Skin of body (tissue), 3 donors: ENCODE measurements at places on chromosomes 2 and 18.

DNA sequence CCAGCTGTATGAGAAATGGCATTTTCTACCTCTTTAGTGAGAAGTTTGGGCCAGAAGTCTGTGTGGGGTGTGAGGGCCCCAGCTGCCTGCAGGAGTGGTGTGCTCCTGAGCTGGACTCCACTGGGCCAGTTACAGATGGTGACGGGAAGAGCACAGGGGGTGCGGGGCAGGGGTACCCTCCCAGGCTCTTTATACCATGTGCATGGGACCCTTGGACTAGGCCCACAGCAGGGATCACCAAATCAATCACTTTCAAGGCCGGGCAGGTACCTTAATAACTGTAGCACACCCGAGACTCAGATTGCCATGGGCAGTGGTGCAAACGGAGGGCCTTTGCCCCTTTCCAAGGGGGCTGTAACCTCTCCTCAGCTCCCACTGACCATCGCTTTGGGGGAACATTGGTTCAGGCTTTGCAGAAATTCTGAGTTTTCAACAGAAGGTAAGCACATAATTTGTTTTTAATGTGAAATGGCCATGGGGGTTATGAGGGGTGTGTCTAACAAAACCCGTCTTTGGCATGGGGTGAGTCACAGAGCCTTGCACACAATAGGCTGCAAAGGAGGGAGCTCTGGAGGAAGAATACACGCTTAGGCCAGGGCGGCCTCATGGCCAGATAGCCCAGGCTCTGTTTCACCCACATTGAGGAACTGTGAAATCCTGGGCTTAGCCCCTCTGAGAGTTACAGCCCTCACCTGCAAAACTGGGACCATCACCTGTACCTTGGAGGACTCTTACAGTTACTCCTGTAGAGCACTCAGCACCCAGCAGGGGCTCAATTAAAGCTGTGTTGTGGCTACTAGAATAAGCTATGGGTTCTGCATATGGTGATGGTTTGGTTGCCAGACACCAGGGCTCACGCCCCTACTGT is 141.0 kb upstream of the BCL2L11 start:
- no peak for DNase-seq

GRCh38 chr2:129793431-129793902 is 186.0 kb upstream of the RAB6C start:
- DNase-seq: no peak

DNA sequence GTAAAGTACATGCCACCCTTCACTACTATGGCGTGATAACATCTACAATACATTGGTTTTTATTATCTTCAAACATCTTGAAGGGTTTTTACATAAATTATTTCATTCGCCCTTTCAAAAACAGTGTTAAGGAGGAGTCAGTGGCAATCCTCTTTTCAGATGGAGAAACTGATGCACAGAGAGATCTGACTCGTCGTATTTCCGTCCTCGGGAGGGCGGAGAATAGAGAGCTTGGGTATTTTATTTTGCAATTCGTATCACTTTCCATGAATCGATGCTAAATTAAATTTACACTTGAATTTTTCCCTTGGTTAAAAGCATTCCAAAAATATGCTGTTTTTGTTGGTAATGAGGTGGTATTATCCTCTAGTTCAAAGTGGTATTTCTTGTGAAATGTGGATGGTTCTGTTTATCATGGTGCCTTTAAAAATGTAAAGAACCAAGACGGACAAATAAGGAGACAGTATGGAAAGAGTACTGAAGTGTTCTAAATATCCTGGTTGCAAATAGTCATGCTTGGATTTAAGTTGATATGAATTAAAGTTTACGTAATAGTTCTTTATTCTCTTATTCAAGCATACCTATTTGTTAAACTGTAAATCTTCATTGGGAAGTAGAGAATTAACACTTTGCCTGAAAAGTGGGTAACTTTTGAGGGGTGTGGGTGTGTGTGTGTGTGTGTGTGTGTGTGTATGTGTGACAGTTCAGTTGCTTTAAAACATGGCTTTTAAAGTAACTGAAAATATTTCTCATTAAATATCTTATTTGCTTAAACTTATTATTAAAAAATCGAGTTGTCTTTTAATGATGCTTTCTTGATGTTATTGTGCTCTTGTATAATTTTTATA is 5.6 kb downstream of the PHLPP1 start:
- no peak for DNase-seq

DNA sequence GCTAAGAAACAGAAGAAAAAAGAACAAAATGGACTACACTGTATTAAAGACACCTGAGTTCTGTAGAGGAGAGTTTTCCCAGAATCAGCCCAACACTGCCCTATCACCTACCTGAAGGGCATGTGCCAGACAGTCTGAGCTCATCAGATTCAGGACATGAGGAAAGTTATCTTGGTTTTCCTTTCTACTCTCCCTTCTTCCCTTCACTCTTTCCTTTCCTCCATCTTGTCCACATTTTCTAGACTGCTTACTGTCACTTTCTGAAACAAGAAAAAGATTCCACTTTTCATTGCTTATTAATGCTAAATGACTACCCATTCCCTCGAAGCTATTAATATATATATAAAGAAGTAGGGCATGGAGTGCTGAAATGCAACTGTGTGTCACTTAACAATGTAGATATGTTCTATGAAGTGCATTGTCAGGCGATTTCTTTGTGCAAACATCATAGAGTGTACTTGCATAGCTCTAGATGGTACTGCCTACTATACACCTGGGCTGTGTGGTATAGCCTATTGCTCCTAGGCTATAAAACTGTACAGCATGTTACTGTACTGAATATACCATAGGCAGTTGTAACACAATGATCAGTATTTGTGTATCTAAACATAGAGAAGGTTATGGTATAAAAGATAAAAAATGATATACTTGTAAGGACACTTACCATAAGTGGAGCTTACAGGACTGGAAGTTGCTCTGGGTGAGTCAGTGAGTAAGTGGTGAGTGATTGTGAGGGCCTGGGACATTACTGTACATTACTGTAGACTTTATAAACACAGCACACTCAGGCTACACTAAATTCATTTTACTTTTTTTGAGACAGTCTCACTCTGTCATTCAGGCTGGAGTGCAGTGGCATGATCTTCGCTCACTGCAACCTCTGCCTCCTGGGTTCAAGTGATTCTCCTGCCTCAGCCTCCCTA is 145.5 kb upstream of the ITGA6 start:
- no peak for DNase-seq

DNA sequence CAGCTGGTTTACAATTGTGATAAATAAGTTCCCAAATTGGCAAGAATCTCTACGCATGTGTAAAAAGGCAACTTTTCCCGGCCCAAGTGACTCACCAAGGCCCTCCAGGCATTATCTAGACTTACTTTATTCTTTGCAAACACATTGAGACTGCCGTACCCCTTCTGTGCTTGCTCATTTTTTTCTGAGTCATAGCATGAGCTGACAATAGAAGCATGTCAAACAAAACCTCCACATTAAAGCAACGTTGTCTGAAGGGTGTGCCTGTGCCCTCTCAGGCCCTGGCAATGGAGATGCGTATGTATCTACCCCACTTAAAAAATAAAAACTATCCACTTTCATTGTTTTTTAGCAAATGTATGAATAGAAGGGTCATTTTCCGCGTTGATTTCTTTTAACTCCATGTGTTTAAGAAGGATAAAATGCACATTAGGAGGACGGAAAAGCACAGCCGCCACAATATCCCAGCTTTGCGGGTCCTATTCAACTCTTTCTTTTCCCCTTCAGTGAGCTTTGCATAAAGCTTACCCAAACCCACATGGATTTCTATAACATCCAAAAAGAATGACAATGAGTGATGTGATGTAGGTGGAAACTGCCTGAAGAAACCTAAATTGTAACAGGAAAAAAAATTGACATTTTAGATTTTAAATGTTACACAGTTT is 298.2 kb downstream of the CDCA7 start:
- no peak for DNase-seq

GRCh38 chr2:173914055-173914927 is 50.9 kb downstream of the SP3 start:
- DNase-seq: no peak
